ENCODE measurements at places on chromosomes 11 and 22.

GRCh38 chr11:11279956-11280689, 72.9 kb downstream of the CSNK2A3 start:
- no peak for DNase-seq

DNA sequence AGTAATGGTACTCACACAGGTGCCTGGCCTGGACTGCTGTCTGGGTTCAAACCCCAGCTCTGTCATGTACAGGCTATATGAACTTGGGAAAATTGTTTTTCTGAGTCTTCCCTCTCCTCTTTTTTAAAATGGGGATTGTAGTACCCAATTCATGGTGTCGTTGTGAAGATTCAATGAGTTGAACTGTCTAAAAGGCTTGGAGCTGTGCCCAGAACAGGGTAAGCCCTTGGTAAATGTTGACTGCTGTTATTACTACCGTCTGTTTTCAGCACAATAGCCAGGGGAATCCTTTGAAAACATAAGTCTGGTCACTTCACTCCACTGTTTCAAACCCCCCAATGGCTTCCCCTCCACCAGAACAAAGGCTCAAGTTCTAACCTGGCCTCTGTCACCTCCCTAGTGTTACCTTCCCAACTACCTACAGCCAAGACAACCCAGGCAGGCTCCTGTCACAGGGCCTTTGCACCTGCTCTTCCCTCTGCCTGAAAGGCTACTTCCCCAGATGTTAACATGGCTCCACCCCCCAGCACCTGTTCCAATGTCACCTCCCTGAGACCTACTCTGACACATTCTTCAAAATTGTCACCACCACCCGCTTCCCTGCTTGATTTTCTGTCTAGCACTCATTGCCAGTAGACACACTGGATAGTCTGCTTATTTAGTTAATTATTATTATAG, 152.8 kb downstream of the CHST1 start:
- no peak for DNase-seq

- no peak for DNase-seq
Observed at GRCh38 chr22:19713245-19713644, 1.1 kb upstream of the SEPTIN5 start.

GRCh38 chr22:31248138-31248745, 36.1 kb downstream of the LIMK2 start:
- no peak for DNase-seq

GRCh38 chr11:46414466-46414796, 22.9 kb upstream of the CHRM4 start:
- DNase-seq, result no peak

DNA sequence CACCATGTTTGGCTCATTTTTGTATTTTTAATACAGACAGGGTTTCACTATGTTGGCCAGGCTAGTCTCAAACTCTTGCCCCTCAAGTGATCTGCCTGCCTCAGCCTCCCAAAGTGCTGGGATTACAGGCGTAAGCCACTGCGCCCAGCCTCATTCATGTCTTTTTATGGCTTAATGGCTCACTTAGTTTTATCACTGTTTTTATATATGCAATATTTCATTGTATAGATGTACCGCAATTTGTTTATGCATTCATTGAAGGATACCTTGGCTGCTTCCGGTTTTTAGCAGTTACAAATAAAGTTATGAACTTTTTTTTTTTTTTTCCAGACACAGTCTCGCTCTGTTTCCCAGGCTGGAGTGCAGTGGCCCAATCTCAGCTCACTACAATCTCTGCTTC, 5.5 kb upstream of the TCN2 start:
- DNase-seq, result no peak

- DNase-seq, result no peak
Observed at GRCh38 chr11:59218319-59218718, 5.6 kb upstream of the MPEG1 start.

DNA sequence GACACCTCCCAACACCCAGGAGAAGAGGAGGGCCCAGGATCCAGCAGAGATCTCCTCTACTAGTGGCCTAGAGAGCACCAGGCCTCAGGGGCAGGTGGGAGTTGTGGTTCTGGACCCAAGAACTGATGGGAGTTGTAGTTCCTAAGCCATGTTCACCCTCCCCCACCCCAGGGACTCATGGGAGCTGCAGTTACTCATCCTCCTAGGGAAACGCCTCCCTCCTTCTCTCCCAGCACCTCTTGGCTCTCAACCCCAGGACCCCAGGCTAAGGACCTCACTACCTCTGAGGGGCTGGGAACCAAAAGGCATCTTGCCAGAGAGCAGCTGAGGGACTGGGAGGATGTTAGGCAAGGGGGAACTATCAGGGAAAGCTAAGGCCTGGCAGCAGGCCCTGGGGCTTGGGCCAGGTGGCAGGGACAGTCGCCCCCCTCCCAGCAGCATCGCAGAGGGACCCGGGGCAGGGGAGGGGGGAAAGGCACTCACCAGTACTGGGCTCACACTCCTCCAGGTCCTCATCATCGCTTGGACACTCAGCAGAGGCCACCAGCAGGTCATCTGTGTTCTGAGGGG, 28.9 kb downstream of the SLC22A12 start:
- DNase-seq, result no peak
